ENCODE measurements at places on chromosomes 3 and 15.

DNA sequence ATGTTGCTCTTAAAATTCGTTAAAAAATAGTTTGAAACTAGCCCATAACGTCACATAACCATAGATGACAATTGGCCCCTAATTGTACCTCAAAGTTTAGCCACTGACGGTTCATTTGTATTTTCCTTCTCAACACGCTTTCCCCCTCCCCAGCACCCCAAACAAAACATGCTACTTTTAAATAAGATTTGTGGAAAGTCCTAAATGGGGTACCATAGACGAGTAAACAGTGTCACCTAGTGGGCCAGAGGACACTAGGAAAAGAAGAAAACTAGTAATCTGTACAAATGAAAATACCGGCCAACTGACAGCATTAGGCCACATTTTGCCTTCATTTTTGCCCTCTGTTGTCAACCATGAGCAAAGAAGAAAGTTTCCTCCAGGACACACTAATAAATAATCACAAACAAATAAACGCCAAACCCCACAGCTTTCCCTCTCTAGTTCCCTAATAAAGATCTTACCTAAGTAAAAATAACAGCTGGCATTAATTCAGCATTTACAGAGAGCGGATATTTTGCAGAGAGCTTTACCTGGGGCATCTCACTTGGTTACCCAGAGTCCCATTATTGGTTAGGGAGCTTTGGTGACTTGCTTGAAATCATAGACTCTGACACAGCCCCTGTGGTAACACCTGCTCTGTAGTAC, 175.1 kb upstream of the ATP11B start:
- no peak for DNase-seq

GRCh38 chr15:89621547-89621946, 33.7 kb downstream of the KIF7 start:
- no peak for DNase-seq

DNA sequence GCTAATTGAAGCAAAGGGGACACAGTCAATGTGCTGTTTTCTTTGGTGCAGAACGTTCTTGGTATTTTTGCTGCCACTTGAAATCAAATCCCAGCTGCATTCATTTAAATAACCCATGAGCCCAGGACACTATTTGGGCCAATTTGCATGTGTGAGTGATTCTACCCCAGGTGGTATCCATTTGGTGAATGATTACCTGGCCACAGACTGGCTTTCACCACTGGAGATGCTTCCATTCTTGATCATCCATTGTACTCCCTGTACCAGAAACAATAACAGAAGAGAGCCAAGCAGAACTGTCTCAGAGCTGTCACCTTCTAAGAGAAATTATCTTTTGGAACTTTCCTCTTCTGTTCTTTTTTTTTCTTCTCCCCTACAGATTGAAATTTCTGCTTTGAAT, 139.7 kb upstream of the RARB start:
- DNase-seq = no peak

- no peak for DNase-seq
Observed at GRCh38 chr3:176293276-176293675, 904.0 kb downstream of the TBL1XR1 start.

DNA sequence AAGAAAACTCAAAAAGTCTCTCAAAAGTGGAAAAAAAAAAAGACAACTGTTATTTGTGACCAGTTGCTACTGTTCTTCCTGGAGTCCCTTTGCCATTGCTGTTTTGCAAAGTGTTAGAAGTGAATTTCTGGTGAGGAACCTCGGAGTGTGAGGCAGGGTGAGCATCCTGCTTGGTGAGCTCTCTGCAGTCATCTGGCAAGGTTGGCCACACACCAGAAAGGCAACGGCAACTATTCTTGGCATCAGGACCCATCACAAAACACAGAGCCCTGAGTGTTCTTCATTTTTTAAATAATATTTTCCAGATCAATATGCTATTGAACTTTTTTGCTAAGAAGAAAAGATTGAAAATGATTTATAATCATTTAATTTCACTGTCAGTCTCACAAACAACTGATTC, 60.7 kb downstream of the CGNL1 start:
- DNase-seq = no peak

DNA sequence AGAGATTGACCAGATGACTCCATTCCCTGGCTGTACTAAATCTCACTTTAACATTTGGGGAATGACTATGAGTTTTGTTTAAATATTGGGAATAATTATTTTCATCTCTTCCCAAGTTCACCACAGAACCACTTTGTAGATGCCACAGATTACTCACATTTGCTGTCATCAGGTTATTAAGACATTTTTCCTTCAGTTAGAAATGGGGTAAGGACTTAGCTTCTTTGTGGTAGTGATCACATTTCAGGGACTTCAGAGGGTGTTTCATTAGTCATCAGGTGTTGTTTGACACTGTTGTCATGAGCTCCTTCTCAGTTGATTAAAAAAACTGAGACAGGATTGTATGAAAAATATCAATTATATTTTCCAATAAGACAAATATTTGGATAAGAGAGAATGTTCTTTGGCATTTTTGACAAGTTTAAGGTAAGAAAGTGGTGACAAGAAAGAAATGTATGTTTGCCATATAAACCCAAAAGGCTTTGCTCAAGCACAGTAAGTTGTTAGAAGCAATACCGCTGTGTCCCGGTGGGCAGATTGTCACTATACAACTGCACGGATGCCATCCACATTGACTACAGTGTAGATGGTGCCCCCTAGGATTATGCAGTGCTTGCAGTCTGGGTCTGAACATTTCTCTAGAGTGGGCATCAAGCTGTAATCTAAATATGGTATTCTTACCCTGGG, 22.3 kb downstream of the FBXL2 start:
- DNase-seq = no peak

DNA sequence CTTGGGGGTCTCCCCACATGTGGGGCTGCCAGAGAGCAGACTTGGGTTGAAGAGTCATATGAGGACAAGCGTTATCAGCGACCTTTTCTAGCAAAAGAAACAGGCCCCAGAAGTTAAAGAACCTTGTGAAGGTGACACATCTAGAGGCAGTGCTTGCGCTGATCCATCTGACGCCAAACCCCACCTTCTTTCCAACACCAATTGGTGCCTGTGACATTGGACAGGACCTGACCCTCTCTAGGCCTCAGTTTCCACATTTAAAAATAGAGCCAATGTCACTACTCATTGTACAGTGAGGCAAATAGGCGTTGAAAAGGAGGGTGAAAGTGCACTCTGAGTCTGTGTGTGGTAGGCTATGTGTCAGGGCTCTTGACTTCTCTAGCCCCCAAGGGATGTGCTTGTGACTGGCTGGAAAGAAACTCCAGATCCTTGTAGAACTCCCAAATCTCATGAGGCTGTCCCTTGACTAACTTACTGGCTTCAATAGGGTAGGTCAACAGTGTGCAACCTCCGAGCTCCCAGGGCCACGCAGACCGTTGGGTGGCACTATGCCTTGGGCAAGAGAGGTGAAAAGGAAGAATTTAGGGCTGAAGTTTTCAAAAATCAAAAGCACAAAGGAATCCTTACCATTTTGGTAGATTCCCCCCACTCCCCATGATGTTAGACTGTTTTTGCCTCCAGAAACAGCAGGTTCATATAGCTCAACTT, 666 bp upstream of the FAM219B start:
- no peak for DNase-seq

DNA sequence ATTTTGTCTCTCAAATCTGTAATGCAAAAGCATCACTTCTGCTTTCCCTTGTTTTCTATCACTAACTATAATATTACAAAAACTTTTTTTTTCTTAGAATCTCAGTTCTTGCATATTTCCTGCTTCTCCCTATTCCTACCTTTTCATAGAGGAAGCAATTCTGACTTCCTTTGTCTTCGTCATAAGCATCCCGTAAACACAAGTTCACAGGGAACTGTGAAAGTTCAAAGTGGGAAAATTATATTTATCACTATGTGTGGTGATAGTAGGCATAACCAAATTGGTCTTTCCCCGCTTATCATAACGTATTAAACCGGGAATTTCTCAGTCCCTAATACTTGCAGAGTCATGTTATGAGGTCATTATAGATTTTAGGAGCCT, 22.3 kb downstream of the CD200 start:
- DNase-seq = no peak

- no peak for DNase-seq
Observed at GRCh38 chr15:90845201-90845949, 23.0 kb upstream of the FURIN start.

All from substantia nigra (tissue), 51 donors.